8988T (cell line): ENCODE measurements at places on chromosomes 16 and 17.
A peak's percentile ranks its signal among the peaks of the same experiment; 100 is the strongest.

DNA sequence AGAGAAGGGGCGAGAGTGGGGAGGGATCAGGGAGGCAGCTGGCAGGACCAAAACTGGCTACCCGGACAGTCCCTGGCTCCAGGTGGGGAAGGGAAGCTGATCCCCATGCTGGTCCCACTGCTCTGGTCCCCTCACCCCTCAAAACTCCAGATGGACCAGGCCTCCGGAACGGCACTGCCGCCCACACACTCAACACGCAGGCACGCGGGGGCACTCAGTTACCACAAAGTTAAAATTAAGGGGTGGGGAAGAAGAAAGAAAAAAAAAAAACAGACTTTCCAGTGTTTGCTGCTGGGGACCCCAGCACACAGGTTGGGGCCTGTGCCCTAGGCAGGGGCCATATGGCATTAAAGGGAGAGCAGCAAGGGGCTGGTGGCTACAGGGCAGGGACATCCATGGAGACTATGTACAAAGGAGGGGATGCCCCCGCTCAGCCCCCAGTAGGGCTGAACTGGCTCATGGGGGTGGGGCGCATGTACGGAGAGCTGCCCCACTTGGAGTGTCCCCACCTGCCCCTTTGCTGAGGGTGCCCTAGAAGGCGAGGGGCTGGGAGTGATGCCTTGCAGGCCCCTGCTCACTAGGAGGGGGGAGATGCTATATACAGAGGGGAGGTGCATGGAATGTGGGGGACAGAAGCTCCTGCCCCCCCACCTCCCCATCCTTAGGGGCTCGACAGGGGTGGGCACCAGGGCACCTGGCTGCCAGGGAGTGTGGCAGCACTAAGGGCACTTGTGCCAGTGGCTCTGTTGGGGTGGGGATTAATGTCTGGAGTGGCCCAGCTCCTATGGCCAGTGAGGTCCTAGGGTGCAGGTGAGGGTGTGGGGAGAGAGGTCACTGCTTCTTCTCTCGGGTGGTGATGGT, 5.6 kb downstream of the TP53I13 start:
- no peak for DNase-seq

DNA sequence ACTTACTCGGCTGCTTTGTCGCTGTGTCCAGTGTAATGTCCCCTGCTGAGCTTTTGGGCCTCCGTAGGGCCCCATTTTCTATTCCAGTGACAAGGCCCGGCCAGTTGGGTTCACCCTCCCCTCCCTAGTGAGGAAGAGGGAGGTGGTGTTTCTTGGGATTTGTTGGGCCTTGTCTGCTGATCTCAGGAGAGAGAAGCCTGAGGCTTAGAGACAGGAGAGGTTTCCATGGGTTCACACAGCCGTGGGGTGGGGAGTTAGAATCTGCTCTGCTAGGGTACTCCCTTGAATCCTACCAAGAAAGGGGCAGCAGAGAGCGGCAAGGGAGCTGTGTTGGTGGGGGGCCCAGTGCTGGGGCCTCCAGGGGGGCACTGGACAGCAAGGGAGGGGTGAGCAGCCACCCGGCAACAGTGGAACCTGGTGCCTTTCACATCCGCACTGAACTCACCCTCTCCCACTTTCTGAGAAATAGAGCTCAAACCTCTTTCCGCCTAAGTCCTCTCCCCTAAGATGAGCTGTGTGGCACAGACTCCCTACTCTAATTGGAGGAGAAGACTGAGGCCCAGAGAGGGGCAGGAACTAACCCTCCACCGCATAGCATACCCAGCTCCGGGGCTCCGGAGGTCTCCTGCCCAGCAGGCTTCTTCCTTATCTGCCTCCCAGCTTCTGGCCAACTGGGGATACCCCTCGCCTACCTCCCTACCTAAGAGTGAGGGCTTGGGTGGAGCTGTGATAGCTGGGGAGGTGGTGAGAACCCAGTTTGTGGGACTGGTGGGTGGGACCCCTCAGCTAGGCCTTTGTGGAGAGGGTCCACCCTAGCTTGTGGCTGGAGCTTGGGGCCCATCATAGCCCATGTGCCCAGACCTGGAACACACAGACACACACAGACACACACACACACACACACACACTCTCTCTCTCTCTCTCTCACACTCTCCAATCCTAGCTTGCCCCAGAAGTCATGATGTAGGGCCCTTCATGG, 6.8 kb downstream of the TBKBP1 start:
- DNase-seq = no peak

GRCh38 chr17:16286009-16286946, 67.0 kb downstream of the CENPV start:
- peak; percentile 69 for DNase-seq

DNA sequence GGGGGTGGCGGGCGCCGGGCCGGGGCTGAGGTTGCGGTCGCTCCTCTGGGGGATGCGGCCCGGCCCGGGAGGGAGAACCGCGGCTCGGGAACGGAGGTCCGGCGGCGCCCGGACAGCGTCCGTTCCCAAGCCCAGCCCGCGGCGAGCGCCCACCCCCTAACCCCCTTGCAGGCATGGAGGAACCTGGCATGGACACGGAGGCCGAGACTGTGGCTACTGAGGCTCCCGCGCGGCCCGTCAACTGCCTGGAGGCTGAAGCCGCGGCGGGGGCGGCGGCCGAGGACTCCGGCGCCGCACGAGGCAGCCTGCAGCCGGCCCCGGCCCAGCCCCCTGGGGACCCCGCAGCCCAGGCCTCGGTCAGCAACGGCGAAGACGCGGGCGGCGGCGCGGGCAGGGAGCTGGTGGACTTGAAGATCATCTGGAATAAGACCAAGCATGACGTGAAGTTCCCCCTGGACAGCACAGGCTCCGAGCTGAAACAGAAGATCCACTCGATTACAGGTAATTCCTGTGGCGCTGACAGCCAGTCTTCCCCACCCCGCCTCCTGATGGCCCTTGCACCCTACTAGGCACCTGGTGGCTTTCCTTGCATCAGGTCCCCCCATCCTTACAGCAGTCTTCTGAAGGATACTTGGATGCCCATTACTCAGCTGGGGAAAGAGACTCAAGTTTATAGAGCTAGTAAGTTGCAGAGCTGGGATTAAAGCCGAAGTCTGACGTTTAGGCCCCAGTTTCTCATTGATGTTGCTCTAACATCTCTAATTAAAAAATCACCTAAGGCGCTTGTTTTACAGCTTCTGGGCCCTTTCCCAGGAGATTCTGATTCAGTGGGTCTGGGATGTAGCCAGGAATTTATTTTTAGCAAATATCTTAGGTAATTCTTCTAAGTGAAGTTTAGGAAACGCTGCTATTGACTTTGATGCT, 514 bp downstream of the UBFD1 start:
- no peak for DNase-seq

DNA sequence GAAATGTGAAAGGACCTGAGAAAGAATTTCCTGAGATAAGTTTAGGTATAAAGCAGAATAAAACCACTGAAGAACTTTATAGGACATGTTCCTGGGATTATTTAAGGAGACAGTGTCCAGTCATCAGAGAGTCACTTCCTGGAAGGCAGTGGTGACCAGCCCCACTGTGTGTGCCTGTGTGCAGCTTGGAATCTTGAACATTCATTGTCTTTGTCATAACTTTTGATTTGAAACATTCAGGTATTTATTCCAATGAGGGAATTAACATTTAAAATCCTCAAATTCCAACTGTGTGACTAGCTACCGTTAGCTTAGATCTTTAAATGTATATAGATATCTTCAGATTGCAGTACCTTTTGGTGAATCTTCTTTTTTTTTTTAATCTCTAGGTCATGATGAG, 61.7 kb upstream of the MRC2 start:
- peak; percentile 23 for DNase-seq

- DNase-seq = no peak
These were observed 8.3 kb downstream of the CD300H start for GRCh38 chr17:74558882-74559519.

GRCh38 chr16:28609631-28610594, at the start of gene SULT1A1:
TSS of gene SULT1A1 (minus strand) at chr16:28610044. CDS start at chr16:28608855, 1,189 bp downstream.
- no peak for DNase-seq

GRCh38 chr17:73589363-73589980, 54.8 kb downstream of the SDK2 start:
- no peak for DNase-seq

GRCh38 chr16:14199624-14200023, 128.5 kb downstream of the MRTFB start:
- no peak for DNase-seq

DNA sequence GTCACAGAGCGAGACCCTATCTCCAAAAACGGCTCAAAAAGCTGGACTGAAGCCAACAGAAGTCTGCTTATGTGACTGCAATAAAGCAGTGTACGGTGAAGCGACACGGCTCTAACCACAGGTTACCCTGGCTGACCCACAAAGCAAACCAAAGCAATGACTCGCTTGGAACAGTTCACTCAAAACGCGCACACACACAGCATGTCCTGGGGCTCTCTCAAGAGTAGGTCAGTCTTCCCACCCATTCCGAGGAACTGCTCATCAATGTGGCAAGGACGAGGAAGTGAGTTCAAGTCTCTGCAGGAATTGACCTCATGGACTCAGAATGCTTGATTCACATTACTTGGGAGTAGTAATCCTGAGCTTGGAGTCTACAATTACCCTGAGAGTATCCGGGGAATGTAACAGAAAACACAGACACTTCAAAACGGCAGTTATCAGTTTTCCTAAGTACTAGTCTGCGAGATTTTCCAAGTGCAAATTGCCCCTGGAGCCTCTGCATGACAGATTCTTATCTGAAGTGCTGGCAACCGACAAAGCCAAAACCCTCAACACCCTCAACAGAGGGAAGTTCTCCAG, 25.4 kb downstream of the PELP1 start:
- DNase-seq = no peak

DNA sequence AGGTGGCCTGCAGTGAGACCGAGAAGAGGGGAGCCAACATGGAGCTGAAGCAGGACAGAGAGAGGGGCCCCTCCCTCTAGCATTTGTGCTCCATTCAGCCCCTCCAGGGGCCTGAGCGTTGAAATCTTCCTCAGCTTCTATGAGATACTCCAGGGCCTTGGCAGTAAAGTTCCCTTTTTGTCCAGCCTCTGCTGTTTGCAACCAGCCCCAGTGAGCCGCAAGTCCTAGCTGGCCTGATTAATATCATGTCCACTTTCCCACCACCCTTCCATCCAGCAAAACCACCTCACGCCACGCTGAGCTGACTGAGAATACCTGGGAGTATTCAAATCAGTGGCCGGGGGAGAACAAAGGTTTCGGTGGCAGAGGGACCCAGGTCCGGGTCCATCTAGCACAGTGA, 11.7 kb upstream of the RPH3AL start:
- DNase-seq = no peak

DNA sequence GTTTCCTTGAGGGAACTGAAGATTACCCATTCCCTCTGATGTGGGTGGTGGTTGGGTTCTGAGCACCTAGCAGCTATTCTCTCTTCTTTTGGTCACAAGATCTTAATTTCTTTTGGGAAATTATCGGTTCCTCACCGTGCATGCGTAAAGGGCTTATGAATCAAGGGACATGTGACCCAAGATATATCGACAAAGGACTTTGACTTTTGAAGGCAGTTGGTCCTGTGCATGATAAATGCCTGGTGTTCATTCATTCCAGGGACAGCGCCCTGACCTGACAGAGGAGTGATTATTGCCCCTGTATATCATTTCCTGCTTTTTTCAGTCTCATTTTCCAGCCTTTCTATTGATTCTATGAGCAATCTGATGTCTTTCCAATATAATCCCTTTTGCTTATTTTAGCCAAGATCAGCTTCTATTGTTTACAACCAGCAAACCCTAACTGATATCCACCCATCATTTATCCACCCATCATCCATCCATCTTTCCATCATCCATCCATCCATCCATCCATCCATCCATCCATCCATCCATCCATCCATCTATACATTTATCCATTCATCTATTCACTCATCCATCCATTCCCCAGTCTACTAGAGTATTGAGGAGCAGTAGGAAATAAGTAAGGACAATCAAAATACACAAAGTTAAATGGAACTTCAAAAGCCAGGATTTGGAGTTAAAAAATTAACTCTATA, 25.1 kb downstream of the ASIC2 start:
- DNase-seq = no peak

DNA sequence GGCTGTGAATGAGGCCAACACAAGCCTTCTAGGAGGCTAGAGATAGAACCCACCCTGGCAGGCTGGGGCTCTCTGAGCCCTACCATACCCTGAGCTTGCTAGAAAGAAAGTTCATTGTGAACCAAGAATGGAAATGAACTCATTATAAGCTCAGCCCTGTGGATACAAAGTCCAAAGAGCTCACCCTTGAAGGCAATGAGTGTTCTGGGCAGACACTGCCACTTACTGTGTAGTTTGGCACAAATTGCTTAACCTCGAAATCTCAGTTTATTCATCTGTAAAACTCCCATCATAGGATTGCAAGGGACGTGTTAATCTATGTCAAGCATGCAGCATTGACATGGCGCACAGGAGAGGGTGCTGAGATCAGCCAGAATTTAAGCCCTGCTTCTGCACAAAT, 5.5 kb downstream of the KDM8 start:
- DNase-seq = no peak

GRCh38 chr16:85329059-85329812, 217.0 kb upstream of the CIBAR2 start:
- no peak for DNase-seq

GRCh38 chr17:56636265-56636664, 42.8 kb downstream of the NOG start:
- no peak for DNase-seq

GRCh38 chr17:39667262-39667944, 850 bp upstream of the PNMT start:
- no peak for DNase-seq

GRCh38 chr17:70905796-70906195, 736.5 kb downstream of the KCNJ2 start:
- DNase-seq = no peak

DNA sequence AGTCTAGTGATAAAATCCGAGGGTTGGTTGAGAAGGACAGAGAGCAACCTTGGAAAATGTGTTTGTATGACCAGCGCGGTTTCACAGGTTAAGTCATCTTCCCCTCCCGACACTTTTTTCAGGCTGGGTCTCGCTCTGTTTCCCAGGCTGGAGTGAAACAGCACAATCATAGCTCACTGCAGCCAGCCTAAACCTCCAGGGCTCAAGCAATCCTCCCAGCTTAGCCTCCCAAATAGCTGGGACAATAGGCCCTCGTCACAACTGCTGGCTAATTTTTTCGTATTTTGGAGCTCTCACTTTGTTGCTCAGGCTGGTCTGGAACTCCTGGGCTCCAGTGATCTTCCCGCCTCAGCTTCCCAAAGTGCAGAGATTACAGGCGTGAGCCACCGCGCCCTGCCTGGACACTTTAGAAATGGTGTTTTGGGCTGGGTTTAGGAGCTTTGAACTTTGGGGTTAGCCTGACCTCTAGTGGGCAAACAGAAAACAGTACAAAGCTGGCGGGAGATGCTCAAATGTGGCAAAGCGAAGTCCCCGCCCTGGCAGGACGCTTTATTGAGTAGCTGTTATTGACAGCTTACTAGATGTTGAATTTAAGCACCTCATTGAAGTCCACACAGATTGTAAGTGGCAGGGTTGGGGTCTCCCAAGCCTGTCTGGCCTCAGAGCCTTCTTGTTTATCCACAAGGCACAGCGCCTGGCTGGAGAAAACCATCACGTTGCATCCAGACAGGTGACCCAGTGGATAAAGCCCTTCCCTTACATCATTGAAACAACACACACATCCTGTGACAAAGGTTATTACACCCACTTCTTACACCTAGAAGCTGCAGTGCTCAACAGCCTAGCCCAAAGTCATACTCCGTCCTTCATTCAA, 34.7 kb upstream of the RBBP6 start:
- peak; percentile 30 for DNase-seq
